Stimulated activated CD4-positive, alpha-beta T cell treated with anti-CD3 and anti-CD28 coated beads, Interleukin-1b, Interleukin-23, amount 100 ng/mL, for 1 hour (primary cell): ENCODE measurements at places on chromosomes 7 and 10.

- DNase-seq, result no peak
Measured at GRCh38 chr10:86642499-86642898, 11.8 kb upstream of the OPN4 start.

DNA sequence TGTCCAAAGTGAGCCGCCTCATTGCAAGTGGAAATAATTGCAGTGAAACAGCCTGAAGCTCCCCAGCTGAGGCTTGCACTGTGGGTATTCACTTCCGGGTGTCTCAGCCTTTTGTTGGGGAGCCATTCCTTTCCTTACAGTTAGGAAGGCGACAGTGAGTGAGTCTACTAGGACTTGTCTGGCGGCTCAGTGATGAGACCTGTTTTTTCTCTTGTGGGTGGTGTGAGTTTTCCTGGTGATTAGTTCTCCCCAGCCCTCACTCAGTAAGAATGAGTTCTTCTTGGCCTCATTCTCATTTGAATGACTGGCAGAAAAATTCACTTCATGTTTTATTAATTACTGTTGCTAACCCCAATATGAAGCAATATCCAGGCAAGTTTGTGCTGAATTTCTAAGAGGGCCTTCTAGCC is 2.6 kb downstream of the PGAM1 start:
- no peak for DNase-seq

- DNase-seq, result no peak
Measured at GRCh38 chr10:75611172-75611992, 180.0 kb downstream of the LRMDA start.

DNA sequence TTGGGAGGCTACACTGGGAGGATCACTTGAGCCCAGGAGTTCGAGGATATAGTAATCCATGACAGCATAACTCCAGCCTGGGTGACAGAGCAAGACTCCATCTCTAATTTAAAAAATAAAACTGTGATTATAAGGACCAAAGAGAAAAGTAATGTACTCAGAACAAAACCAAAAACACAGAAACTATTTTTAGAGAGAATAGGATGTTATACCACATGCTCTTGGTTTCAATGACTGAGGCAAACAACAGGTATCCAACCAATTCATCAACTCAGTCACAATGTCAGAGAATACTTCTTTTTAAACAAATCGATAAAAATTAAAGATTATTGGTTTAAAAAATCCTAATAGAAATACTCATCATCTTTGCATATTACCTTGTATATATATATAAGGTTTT is 186.7 kb downstream of the TPK1 start:
- no peak for DNase-seq

GRCh38 chr7:131835141-131835540 is 278.7 kb upstream of the PODXL start:
- no peak for DNase-seq

DNA sequence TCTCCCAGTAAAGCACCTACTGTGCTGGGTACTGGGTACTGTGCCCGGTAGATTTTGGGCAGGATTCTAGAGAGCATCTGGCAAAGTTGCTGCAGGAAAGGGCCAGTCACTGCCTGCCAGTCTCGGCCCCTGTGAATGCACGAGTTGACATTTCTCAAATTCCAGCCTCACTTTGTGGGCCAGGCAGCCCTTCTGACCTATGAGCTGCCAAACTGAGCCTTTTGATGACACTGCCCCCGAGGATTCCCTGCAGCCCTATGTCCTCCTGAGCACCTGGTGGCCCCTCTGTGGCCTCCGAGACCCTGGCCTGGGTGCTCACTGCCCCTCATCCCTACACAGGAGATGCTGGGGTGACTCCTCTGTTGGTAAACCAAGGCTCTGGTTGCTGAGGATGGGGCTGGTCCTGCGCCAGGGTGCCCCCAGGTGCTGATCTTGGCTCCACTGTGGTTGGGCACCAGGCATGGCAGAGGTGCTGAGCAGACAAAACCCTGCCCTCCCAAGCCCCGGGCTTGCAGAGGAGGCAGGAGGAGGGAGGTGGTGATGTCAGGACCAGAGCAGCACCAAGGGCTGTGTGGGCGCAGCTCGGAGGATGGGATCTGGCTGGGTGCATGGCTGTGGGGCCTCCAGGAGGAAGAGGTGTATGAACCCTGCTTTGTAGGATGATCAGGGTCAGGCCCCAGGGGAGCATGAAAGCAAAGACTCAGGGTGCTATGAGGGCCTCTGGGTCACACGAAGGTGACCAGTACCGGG is 16.2 kb downstream of the LHPP start:
- no peak for DNase-seq

DNA sequence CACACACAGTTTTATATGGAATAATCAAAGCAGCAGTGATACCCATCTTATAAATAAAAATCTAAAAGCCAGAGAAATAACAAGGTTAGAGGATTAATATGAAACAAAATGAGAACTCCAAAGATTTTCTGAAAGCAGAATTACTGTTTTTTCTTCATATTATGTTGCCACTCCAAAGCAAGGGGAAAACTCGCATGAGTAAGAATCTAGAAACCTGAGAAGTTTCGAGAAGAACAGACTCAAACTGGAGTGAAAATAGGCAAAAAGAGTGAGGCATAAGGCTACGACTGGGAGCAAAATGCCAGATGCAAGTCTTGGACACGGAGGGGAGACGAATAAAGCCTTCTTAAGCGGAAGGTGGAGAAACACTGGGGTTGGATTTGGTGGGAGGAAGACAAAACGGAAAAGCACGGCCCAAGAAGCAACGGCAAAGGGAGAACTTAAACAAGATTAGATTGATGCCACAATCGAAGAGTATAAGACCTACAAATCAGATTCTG is 923 bp downstream of the TNPO3 start:
- DNase-seq, result no peak

- no peak for DNase-seq
Measured at GRCh38 chr7:107785170-107785569, 17.9 kb downstream of the SLC26A3 start.

GRCh38 chr7:149509774-149510173 is 12.2 kb upstream of the ZNF746 start:
- no peak for DNase-seq

- DNase-seq, result no peak
Measured at GRCh38 chr7:131285556-131285955, 42.1 kb upstream of the MKLN1 start.

GRCh38 chr10:86288695-86289576 is 77.7 kb downstream of the GRID1 start:
- DNase-seq, result no peak

GRCh38 chr10:110081911-110082310 is 74.1 kb downstream of the ADD3 start:
- no peak for DNase-seq

GRCh38 chr10:4649471-4649870 is 176.5 kb upstream of the AKR1E2 start:
- no peak for DNase-seq

DNA sequence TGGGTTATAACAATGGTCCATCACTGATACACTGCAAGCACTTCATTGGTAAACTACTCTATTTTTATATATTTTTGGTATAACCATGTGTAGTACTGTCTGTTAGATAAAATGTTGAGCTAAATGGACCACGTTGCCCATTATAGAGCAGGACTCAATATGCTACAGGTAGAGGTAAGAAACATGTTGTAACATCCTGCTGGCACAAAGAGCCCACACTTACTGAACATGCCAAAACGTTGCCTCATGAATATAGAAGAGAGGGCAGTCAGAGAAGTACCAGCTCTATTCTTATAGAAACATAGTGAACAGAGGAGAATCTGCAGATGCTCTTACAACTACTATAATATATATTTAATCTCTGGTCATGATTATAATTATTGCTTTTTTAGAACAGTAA is 18.4 kb upstream of the MET start:
- no peak for DNase-seq

GRCh38 chr10:133087045-133087678 is 562 bp upstream of the ADGRA1 start:
- DNase-seq, result no peak

DNA sequence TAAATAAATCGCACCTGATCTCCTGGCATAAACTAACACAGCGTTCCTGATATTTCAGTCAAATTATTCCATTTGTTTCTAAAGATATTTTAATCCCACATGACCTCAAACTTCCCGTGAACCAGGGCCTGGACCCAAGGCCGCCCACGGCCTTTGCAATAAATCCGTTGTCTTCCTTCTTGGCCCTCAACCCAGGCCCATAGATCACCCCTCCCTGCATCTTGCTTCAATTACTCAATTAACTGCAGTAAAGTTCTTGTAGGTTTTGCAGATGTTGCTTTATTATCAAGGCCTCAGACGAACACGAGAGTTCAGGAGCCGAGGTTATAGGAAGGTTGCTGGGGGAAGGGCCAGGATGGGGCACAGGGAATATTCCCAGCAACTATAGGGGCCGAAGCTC is 249.4 kb downstream of the RAB11FIP2 start:
- DNase-seq, result no peak
